Common myeloid progenitor, CD34-positive (primary cell): ENCODE measurements at places on chromosomes 2 and 18.

- no peak overlapping the region for H3K27ac ChIP-seq
- no peak for DNase-seq
- no peak overlapping the region for H3K4me3 ChIP-seq
- no peaks in the 10 kb centered on the region for H3K4me1 ChIP-seq
Measured at GRCh38 chr2:229201521-229201920, 69.6 kb downstream of the PID1 start.

- no peaks in the 10 kb centered on the region for H3K4me1 ChIP-seq
- H3K4me3 ChIP-seq: no peak overlapping the region
- H3K27me3 ChIP-seq: no peaks in the 10 kb centered on the region
- DNase-seq: no peak
- H3K36me3 ChIP-seq: no peaks in the 10 kb centered on the region
Measured at GRCh38 chr2:41920812-41921211, 127.0 kb upstream of the PKDCC start.

DNA sequence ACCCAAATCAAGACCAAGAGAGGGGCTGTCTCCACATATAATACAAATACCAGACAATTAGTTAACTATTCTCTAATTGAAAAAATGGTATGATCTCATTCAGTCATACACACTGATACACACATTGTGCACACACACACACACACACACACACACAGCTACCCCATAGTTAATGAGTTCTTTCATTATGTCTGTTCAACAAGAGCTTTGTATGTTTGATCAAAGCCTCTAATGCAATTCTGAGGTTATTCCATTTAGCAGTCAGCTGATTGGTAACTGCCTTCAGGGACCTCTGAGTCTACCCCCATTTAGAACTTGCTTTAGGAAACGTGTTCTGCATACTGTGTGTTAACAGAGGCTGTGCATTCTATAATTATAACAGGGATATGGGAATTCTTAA, 741.4 kb upstream of the LRRTM4 start:
- no peak for DNase-seq
- H3K4me1 ChIP-seq: no peaks in the 10 kb centered on the region
- no peak overlapping the region for H3K4me3 ChIP-seq
- no peaks in the 10 kb centered on the region for H3K27me3 ChIP-seq

GRCh38 chr2:54073796-54074195, 41.6 kb upstream of the ACYP2 start:
- no peak overlapping the region for H3K27ac ChIP-seq
- H3K27me3 ChIP-seq: no peaks in the 10 kb centered on the region
- H3K4me1 ChIP-seq: no peaks in the 10 kb centered on the region
- DNase-seq: no peak
- no peaks in the 10 kb centered on the region for H3K36me3 ChIP-seq

GRCh38 chr18:71682591-71682990, 861.6 kb downstream of the CBLN2 start:
- no peaks in the 10 kb centered on the region for H3K36me3 ChIP-seq
- no peak overlapping the region for H3K27ac ChIP-seq
- no peaks in the 10 kb centered on the region for H3K27me3 ChIP-seq
- H3K4me3 ChIP-seq: no peak overlapping the region
- no peaks in the 10 kb centered on the region for H3K4me1 ChIP-seq
